ENCODE measurements at places on chromosomes 2 and 18.
A peak's percentile ranks its signal among the peaks of the same experiment; 100 is the strongest.

DNA sequence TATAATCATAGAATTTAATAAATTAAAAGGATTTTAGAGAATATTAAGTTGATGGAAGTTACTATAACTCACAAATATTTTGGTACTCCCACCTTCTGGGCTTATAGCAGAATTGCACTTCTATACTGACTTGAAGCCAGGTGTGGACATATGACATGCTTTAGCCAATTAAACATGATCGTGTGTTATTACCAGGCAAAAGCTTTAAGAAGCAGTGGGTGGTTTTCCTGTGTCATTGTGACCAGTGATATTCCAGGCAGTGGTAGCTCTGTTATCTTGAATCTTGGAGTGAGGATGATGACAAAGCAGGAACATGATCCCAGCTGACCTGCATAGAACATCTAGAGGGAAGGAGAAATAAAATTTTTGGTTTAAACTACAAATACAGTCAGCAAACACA is 370.9 kb upstream of the ZEB2 start:
- peak; percentile 38 for DNase-seq

GRCh38 chr2:119371111-119371510 is 4.3 kb downstream of the DBI start:
- DNase-seq: no peak

DNA sequence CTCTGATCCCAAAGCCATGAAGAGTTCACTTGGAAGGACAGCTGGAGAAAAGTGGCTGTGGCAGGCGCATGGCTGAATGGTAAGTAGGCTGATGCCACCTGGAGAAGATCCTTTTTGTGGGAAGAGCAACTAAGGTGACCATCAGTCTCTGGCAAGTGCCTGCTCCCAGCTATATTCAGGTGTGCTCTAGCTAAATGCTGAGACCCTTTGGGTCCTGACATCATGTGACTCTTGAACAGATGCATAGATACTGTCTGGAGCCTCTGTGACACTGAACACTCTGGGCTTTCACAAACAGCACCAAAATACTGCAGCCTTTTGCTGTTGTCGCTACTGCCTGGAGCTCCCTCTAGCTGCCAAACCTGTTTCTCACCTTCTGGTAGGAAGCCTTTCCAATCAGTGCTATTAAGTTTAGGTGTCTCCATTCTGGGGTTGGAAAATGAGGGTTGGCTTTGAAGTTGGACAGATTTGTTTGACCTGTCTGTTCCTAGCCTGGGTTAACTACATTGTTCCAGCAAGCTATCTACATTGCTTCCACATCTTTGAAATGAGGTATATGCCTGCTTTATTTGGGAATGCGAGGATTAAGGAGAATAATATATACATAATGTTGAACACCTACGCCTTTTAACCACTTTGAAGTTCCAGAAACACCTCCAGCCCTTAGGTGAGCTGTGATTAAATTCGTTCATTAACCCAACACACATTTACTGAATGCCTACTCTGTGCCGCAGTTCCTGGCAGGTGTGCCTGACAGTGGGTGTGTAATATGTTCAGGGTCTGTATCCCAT is 3.1 kb downstream of the EGR4 start:
- peak; percentile 46 for DNase-seq

GRCh38 chr2:30127016-30127893 is 19.6 kb upstream of the YPEL5 start:
- DNase-seq: no peak

DNA sequence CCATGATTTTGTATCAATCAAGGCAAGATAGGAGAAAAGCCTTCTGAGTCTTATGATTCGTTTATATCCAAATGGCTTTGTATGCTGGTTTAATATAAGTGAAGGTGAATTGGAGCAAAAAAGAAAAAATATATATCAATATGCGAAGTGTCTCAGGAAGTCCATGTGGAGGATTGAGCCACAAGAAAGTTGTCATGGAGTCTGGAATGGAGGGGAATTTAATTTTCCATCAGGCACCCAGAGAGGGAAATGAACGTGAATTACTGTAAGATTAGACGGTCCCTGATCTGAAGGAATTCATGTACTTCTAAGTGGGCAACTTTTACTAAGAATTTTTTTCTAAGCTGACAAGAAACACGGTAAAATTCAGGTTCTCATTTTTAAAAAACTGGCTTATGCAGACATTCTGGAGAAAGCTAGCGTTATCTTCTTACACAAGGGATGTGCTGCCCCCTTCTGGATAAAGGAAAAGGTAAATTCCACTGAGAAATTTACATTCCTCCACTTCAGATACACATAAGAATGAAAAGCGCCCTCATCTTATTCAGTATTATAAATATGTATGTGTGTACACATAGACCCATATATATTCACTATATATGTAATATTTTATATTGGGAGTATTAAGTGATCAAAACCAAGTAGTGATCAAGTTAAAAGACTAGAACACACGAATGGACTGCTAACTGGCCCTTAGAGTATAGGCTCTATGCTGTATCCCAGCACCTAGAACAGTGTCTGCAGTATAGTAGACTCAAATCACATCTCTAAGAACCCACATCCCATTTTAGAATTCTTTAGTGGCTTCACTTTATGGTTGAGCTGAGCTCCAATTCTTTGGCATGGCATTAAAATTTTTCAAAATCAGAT is 289.0 kb upstream of the TFPI start:
- peak; percentile 45 for DNase-seq

GRCh38 chr2:162297925-162298552 is 20.4 kb downstream of the IFIH1 start:
- DNase-seq: peak; percentile 75

GRCh38 chr2:128543646-128544045 is 225.0 kb upstream of the HS6ST1 start:
- DNase-seq: no peak

DNA sequence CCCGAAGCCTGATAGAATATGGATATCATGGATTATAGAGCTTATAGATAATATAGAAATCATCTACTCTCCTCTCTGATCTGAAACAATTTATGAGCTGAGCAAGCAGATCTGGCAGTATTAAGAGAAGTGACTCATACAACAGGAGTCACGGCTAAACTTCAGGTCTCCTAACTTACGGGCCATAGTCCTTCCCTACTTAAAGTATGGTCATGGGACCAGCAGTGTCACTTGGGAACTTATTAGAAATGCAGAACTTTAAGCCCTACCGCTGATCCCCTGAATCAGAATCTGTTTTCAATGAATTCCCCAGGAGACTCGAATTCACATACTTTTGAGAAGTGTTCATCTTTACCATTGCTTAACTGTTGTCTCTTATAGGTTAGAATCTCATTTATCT is 195.7 kb upstream of the FANCL start:
- DNase-seq: no peak

GRCh38 chr18:75003764-75004690 is 204.9 kb downstream of the PTGR3 start:
- DNase-seq: no peak

DNA sequence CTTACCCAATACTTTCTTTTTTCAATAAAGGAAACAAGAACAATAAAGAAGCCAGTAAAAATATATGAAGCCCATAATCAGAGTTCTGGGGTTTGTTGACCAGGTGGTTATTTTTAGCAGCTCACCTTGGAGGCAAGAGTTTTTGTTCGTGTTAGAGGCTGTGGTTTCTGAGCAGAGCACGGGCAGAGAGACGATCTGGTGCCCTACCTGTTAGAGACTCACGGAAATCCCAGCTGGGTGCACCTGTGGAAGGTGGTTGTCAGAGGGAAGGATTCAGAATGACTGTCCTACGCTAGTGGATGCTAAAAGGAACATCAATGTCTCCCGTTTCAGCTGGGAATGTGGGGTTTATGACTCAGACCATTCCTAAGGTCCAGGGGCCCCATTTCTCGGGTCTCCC is 87.6 kb downstream of the NRP2 start:
- no peak for DNase-seq

DNA sequence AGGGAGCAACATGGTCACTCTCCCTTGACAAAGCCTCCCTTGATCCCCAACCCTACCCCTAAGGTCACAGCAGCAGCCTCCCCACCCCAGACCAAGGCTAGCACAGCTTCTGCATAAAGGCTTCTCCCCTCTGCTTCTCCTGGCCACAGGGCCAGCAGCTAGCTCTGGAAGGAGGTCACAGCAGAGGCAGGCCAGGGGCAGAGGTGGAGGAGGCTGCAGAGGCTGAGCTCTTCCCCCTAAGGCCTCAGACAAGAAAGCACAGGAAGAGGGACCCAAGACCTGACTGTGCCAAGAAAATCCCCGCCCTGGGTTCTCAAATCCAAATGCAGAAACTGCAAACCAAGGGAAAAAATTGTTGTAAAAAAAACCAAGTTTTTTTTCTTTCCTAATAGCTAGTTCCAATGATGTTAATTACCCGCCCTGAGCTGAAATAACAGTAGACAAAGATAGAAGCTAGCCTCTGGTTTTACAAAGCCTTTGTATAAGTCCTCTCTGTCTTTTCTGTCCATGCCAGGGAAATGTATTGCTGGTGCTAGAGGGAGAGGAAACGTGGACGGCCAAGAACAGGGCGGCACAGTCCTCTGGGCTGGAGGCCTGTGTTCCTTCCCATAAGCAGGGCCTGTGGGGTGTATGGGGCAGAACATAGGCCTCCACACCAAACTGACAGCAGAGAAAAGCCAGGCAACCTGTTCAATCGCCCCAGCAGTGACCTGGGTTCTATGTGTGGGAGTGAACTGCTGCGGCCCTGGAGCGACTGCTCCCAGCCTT is 79.5 kb downstream of the POLR1A start:
- no peak for DNase-seq

- DNase-seq: no peak
These were observed 137.8 kb downstream of the CCDC102B start for GRCh38 chr18:68935686-68936085.

- DNase-seq: peak; percentile 98
These were observed 60.5 kb upstream of the ZNG1B start for GRCh38 chr2:113376913-113377445.

DNA sequence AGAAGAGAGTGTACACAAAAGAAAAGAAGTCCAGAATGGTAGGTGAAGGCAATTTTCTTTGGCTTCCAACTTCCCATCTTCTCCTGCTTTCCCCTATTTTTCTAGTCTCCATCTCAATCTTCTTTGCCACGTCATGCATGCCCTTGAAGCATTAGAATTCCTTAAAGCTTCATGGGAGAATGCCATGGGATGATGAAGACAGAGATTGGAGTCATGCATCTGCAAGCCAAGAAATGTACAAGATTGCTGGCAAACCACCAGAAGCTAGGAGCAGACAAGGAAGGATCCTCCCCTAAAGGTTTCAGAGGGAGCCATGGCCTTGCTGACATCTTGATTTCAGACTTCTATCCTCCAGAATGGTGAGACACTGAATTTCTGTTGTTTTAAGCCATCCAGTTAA is 305.9 kb downstream of the HRH4 start:
- DNase-seq: no peak

GRCh38 chr2:19635951-19636510 is 265.8 kb downstream of the TTC32 start:
- no peak for DNase-seq

- no peak for DNase-seq
These were observed 103.3 kb downstream of the CTAGE1 start for GRCh38 chr18:22314420-22314819.

- no peak for DNase-seq
These were observed 72.6 kb downstream of the CTAGE1 start for GRCh38 chr18:22344908-22345670.

- no peak for DNase-seq
These were observed 65.8 kb downstream of the BOD1L2 start for GRCh38 chr18:57212678-57213077.

- DNase-seq: no peak
These were observed 8.9 kb downstream of the ZFP36L2 start for GRCh38 chr2:43217228-43218154.

DNA sequence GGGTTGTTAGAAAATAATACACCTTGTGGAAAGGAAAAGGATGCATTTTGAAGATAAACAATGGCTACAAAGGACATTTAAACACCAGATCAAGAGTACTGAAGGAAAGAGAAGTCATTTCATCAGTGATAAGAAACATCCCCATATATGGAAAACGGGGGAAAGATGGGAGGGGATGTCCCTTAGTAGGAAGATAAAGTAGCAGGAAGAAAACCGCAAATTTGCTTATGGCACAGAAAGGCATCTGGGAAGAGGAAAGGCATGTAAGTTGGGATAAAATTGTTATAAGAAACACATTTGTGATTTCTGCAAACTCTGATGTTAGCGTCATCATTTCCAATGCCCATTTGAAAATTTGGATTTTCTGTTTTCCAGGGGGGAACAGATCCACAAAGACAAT is 10.5 kb upstream of the LYPD1 start:
- DNase-seq: no peak

- DNase-seq: no peak
These were observed 221.5 kb downstream of the TFCP2L1 start for GRCh38 chr2:121063471-121063870.

DNA sequence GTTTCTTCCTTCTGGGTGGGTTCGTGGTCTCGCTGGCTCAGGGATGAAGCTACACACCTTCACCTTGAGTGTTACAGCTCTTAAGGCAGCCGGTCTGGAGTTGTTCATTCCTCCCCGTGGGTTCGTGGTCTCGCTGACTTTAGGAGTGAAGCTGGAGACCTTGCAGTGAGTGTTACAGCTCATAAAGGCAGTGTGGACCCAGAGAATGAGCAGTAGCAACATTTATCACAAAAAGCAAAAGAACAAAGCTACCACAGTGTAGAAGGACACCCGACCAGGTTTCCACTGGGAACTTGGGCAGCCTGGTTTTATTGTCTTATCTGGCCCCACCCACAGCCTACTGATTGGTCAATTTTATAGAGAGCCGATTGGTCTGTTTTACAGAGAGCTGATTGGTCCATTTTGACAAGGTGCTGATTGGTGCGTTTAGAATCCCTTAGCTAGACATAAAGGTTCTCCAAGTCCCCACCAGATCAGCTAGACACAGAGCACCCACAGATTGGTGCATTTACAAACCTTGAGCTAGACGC is 20.1 kb upstream of the ROCK1 start:
- DNase-seq: no peak

- DNase-seq: no peak
These were observed 49.6 kb upstream of the SLC5A7 start for GRCh38 chr2:107936433-107937359.

GRCh38 chr18:13464432-13465123 is 246.0 kb downstream of the LDLRAD4 start:
- peak; percentile 82 for DNase-seq

DNA sequence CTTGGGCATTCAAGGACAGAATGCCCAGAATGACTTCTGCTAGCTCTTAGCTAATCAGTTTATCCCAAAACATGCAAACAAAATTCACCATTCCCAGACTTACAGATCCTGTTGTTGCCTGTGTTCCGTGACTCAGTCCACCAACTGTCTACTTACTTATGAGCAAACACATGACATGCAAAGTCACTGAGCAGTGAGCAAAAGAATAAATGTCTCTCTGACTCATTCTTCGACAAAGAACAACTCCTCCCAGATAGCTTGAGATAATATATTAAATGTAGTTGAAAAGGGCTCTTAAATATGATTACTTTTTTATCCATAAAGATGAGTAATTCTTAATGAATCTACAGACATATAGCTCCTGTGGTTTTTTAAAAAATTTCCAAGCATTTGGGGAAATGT is 9.0 kb upstream of the CREG2 start:
- DNase-seq: peak; percentile 71

Measured in inflammatory macrophage treated with lipopolysaccharide for 4 hours (primary cell).